ENCODE measurements at places on chromosomes 1 and 21.

GRCh38 chr1:83822208-83822607, 176.7 kb downstream of the TTLL7 start:
- no peak for DNase-seq

DNA sequence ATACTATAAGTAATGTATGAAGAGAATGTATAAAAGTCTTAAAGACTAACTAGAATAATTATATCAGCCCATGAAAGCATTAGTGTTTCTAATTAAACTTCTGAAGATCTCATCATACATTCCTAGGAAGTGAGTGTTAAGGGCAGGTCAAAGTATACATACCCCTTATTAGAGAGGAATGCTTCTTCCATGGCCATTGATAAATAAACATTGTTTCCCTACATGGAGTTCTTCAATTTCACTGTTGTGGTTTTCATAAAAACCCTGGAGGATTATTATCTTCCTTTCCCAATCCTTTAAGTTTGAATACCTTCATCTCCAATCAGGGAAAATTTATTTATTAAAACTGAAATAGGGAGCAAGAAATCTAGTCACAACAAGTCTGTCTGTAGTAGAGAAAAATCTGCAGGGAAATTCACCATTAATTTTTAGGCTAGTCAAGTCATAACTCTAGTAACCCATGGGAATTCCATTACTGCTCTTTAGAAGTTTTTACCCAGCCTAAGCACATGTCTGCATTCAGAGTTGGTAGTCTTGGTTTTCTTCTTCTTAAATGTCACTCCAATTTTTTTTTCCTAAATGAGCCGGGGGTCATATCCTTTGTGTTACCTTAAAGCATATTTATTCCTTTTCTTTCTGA, 147.0 kb downstream of the TNFSF18 start:
- no peak for DNase-seq

DNA sequence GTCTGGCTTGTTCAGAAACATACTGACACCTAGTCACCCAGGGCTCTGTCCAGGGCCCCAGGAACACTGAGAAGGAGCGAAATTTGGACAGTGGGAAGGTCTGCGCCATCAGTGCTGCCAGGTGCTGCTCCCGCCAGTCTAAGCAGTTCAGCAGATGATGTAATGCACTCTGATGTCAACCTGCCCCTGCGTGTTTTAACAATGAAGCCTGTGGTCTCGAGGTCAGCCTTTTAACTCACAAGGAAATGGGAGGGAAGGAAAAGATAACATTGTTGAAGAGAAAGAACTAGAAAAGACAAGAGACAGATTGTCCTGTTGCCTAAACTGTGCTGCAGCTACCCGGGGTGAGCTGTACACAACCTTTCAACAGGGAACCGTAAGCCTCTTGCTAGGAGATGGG, 126.6 kb upstream of the IFFO2 start:
- DNase-seq: no peak

- no peak for DNase-seq
Observed at GRCh38 chr21:43829575-43830119, 35.4 kb upstream of the AGPAT3 start.

GRCh38 chr1:182995894-182996293, 27.3 kb upstream of the LAMC1 start:
- no peak for DNase-seq

- no peak for DNase-seq
Observed at GRCh38 chr1:199009447-199009846, 370.6 kb downstream of the PTPRC start.

GRCh38 chr21:38170283-38170682, 86.5 kb upstream of the KCNJ15 start:
- DNase-seq: no peak

- DNase-seq: peak; percentile 32
Observed at GRCh38 chr1:41239988-41240610, 2.0 kb downstream of the SCMH1 start.

DNA sequence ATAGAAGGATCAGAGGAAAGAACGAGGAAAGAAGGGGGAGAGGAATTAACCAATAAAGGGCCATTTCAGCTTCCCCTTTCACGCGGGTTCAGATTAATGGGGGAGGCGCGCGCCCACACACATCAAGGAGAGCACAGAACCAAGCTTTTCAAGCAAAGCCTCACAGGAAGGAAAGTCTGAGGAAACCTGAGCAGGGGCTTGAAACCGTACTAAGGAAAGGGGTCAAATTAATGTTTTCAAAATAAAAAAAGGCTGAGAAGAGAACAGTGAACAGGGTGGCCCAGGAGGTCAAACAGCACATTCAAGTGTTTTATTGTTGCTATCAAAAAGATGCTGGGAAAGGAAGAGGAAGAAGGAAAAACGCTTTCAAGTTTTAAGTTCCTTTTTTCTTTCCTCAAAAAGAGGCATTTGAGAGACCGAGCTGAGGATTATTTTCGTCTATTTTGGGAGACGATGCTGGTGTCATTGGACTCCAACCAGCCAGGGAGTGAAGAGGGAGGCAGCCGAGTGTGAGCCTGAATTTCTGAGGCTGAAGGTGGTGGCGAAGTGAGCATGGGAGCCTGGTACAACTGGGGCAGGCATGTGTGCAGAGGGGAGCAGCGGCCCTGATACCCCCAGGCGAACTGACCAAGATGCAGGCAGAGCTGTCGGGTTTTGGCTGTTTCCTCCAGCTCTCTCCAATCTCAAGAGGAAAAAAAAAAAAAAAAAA, 88.4 kb downstream of the PROX1 start:
- no peak for DNase-seq

GRCh38 chr1:32773764-32774463, 43.2 kb downstream of the YARS1 start:
- DNase-seq: no peak

- no peak for DNase-seq
Observed at GRCh38 chr1:51829058-51829457, 49.5 kb downstream of the NRDC start.

GRCh38 chr1:227889047-227889862, 58.5 kb downstream of the WNT9A start:
- DNase-seq: no peak

- no peak for DNase-seq
Observed at GRCh38 chr21:28485301-28486022, 507.2 kb downstream of the LTN1 start.

DNA sequence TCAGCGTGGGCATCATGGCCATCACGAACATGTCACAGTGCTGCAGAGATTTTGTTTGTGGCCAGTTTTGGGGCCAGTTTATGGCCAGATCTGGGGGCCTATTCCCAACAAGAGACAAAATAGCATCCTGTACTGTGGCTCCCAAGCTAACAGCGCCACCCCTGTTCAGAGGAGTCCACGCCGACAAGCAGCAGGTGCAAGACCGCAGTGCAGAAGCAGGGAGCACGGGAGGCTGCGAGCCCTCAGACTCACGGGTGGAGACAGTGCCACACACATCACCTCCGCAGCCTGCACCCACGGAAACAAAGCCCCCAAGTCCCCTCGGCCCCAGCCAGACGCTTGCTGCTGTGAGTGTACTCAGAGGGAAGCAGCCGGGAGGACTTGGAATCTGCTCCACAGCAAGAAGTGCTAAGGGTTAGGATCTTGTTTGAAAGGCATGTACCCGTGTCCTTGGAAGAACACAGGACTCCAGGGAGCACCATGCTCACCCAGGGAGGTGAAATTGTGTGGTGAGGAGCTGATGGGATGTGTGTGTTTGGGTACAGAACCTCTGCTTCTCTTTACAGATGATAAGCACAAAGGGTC, 7.1 kb downstream of the TCP10L start:
- no peak for DNase-seq

- no peak for DNase-seq
Observed at GRCh38 chr1:181985936-181986906, 75.3 kb downstream of the ZNF648 start.

DNA sequence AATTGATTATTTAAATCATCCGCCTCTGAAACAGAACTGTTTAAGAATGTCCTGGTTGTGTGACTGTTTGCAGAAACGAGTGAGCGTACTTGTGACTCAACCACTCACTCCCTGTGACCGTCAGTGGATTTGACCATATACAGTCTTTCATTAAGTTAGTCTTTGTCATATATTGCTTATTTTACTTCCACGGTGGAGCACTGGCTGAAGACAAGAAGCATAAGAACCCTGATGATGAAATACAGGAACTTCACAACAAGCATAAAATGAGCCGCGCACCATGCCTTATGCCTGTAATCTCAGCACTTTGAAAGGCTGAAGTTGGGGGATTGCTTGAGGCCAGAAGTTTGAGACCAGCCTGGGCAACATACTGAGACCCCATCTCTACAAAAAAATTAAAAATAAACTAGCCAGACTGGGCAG, 194.0 kb downstream of the TOMM20 start:
- DNase-seq: no peak

- no peak for DNase-seq
Observed at GRCh38 chr1:12544992-12545391, 73.0 kb downstream of the DHRS3 start.

DNA sequence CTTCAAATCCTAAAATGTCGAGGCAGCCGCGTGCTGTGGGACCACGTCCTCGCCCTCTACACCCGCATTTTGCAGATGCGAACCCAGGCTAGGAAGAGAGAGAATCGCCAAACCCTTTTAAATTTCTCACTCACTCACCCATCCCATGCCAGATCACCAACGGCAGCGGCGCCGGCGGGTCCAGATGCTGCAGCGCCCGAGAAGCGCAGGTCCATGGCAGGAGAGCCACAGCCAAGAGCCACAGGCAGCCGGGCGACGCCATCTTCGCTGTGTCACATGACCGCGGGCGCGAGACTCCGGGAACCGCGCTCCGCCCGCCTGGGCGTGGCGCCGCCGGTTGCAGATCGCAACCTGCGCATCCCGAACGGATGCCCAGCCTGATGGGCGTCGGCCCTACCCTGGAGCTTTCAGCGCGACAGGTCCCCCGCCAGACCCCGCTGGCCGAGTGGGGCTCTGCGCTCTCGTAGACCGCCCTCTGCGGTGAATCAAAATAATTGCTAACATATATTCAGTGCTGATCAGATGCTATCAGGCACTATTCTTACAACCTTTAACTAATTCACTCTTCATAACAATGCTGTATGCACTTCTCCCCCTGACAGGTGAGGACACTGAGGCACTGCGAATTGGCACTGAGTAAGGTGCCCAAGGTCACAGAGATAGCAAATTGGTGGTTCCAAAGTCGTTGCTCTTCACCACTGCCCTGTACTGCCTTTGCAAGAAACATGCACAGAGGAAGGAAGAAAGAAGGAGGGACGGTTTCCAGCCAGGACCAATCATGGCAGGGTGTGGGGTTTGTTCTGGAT, at the start of gene PPT1:
Gene PPT1 (minus strand): TSS at position 276 of the 806 bp plus-strand sequence. CDS start 14 bp downstream, at position 262.
- DNase-seq: peak; percentile 63

GRCh38 chr1:200346700-200347099, 63.1 kb downstream of the ZNF281 start:
- DNase-seq: no peak

GRCh38 chr1:205524794-205525101, 20.3 kb downstream of the CDK18 start:
- DNase-seq: no peak

- DNase-seq: no peak
Observed at GRCh38 chr21:42509244-42509643, 4.4 kb upstream of the SLC37A1 start.

GRCh38 chr1:225973158-225973557, 26.0 kb downstream of the SDE2 start:
- DNase-seq: no peak

DNA sequence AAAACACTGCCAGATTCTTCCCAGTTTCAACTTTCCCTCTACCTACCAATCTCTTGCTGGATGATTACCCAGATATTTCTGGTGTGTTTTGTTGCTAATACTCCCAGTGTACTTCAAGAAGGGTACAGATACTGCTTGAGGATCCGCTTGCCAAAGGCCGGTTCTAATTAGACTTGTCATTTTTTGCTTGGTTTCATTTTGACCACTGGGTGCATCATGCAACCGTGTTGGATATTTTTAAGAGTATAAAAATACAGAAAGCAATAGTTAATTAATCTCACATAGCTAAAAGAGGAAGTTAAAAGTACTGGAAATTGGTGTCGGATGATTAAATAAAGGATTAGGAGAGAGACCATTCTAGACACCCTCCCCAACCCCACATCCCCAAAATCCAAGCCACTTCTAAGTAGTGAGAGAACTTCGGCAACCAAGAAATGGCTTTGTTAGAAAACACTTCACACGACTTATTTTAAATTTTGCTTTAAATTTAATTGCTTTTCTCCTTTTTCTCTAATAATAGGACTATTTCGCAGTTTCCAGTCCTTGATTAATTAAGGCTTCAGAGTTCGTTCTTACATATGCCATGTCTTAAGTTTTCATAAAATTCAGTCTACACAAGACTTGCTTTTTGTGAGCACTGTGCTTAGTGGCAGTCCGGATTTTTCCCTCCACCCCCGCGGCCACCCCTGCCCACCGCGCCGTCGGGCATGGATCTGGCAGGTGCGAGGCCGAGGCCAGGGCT, 2.5 kb upstream of the CDKN2C start:
- no peak for DNase-seq

DNA sequence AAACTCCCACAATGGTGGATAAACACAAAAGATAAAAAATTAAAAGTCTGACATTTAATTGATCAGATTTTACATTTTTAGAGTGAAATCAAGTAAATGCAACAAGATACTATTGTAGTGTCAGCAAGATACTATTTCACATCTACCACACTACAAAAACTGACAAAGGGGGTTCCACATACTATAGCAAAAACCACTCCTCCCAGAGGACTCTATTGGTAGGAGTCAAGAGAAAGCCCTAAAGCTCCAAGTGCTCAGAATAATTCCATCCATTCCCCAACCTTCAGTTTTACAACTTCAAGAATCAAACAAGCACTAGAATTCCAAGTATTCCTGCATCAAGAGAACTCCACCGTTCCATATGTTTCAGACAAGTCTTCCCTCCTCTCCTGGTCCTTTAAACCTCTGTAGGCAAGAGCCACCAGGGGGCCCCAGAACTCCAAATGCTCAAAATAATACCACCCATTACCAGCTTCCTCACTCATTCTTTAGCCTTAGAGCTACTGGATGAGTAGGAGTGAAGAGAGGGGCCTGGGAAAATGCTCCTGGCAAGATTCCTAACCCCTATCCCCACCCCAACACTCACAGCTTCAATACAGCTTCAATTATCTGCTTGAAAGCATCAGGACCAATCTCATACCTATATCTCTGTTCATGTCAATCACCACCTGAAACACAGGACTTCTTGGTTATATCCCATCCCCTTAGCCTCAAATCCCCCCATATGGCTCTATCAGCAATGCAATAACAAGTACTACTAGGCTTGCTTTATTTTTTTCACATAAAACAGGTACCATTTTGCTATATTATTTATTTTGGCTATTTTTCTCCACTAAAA, 9.9 kb downstream of the TOR1AIP2 start:
- DNase-seq: peak; percentile 49

DNA sequence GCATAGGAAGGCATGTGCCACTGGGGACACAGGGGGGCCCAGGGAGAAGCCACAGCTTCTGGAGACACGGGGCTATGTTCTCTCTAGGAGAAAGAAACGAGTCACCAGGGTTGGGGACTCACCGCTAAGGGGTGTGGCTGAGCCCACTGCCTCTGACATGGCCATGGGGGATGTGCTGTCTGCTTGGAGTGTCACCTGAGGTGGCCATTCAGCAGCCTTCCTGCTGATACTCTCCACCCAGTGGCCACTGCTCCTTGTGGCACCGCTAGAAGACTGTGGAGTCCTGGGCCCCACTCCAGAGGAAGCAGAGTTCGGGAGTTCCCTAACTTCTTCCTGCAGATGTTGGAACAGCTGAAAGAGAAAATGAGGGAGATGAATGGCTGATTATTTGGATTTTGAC, 91.2 kb upstream of the SLC45A1 start:
- DNase-seq: no peak

- DNase-seq: peak; percentile 33
Observed at GRCh38 chr1:208101661-208102431, 142.3 kb downstream of the PLXNA2 start.

Data from tibial nerve (tissue), 4 donors.